ENCODE measurements at places on chromosomes 13 and 19.

- DNase-seq = no peak
Measured at GRCh38 chr19:39199025-39199424, 2.3 kb downstream of the NCCRP1 start.

DNA sequence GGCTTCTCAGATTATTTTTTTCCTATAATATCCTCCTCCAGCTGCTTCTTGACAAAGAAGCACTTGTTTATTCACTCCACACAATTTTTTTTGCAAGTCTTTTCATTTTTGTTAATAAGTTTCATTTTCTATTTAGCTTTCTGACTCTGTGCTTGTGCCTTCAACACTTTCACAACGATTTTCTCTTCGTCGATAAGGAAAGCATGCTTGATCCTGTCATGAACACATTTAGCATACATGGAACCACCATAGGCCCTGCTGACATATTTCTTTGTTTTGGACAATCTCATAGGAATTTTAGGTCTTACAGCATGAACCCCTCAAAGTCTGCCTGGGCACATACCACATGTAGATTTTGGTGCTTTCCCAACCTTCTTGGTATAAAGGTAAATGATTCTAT is 346.0 kb downstream of the KCNRG start:
- no peak for DNase-seq

DNA sequence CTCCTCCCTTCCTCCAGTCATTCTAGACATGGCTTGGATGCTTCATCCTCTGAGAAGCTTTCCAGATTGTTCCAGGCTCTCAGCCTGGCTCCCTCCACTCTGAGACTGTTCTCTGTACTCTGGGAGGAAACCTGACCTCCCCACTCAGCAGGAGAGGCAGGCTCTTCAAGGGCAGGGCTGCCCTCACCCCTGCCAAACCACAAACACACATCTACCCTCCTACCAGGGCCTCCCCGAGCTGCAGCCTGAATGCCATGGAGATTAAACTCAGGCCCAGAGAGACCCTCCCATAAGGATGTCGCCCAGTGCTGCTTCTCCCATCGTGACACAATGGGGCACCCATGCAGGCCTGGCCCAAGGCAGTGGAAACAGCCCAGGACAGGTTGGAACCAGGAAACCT is 16.2 kb downstream of the NUMBL start:
- no peak for DNase-seq

- no peak for DNase-seq
Measured at GRCh38 chr13:35818633-35819067, 312.5 kb downstream of the DCLK1 start.

DNA sequence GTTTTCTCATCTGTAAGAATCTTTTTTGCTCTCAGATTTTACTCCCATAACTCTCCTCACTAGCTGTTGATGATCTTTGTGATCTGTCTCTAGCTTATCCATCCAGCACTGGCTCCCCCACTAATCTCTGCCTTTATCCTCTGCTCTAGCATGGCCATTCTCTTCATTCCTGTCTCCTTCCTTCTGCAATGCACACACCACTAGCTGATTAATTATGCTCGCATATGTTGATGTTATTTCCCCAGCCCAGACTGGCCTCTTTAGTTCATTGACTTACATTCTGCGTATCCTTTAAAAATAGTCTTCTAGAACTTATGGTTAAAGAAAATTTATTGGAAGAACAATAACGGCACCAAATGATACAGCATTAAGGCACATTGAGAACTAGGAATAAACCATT is 52.5 kb downstream of the DGKH start:
- DNase-seq = no peak

DNA sequence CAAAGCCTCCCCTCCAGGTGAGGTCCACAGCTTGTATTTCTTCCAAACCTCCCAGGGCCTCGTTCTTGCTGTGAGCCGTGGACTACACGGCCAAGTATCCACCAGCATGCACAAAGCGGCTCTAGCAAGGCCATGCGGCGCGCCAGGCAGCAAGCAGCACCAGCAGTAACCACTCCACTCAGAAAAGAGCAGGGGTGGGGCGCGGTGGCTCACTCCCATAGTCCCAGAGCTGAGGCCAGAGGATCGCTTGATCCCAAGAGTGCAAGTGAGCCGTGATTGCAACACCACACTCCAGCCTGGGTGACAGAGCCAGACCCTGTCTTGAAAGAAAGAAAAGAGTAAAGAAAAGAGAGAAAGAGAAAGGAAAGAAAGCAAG is 4.7 kb downstream of the CCDC8 start:
- peak; percentile 46 for DNase-seq

DNA sequence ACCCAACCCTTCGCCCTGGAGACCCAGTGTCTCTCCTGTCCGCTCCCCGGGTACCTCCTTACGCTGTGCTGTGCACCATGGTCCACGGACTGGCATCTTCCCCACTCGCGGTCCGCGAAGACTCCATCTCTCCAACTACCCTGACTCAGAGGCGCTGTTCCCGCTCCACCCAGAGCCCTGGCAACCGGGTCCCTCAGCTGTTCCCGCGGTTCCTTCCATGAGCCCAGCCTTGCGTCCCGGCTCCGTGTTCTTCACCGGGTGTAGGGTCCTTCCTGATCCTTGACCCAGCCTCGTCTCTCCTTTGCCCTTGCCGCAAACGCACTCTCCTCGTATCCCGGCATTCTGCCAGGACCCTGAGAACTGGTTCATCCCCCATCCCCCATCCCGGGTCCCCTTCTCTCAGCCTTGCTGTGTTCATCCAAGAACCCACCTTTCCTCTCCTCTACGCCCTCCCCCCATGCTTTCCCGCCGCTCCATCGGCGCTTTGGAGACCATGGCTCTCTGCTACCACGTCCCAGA is 664 bp downstream of the ICAM5 start:
- no peak for DNase-seq

DNA sequence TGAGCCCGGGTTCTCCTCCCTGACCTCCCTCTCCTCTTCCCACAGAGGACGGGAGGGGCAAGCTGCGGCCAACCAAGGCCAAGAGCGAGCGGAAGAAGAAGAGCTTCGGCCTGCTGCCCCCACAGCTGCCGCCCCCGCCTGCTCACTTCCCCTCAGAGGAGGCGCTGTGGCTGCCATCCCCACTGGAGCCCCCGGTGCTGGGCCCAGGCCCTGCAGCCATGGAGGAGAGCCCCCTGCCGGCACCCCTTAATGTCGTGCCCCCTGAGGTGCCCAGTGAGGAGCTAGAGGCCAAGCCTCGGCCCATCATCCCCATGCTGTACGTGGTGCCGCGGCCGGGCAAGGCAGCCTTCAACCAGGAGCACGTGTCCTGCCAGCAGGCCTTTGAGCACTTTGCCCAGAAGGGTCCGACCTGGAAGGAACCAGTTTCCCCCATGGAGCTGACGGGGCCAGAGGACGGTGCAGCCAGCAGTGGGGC is 162.2 kb downstream of the KDM4B start:
- no peak for DNase-seq
